ENCODE measurements at places on chromosomes 7 and 10.

- DNase-seq = no peak
Observed at GRCh38 chr10:49319206-49319605, 20.2 kb downstream of the C10orf71 start.

GRCh38 chr7:45575501-45576248, 1.5 kb downstream of the ADCY1 start:
- DNase-seq = no peak

- no peak for DNase-seq
Observed at GRCh38 chr10:67969875-67970274, 85.4 kb downstream of the SIRT1 start.

GRCh38 chr10:79081353-79082034, 12.7 kb downstream of the ZMIZ1 start:
- DNase-seq = no peak

DNA sequence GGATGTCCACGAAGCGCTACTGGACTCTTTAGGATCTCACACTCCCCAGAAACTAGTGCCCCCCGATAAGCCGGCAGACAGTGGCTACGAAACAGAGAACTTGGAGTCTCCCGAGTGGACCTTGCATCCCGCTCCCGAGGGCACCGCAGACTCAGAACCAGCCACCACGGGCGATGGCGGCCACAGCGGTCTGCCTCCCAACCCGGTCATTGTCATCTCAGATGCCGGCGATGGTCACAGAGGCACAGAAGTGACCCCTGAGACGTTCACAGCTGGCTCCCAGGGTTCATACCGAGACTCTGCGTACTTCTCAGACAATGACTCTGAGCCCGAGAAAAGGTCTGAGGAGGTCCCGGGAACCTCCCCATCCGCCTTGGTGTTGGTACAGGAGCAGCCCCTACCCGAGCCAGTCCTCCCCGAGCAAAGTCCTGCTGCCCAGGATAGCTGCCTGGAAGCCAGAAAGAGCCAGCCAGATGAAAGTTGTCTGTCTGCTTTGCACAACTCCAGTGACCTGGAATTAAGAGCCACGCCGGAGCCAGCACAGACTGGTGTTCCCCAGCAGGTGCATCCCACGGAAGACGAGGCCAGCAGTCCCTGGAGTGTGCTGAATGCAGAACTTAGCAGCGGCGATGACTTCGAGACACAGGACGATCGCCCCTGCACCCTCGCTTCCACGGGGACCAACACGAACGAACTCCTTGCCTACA, 17.6 kb upstream of the BHLHA15 start:
- DNase-seq = no peak

DNA sequence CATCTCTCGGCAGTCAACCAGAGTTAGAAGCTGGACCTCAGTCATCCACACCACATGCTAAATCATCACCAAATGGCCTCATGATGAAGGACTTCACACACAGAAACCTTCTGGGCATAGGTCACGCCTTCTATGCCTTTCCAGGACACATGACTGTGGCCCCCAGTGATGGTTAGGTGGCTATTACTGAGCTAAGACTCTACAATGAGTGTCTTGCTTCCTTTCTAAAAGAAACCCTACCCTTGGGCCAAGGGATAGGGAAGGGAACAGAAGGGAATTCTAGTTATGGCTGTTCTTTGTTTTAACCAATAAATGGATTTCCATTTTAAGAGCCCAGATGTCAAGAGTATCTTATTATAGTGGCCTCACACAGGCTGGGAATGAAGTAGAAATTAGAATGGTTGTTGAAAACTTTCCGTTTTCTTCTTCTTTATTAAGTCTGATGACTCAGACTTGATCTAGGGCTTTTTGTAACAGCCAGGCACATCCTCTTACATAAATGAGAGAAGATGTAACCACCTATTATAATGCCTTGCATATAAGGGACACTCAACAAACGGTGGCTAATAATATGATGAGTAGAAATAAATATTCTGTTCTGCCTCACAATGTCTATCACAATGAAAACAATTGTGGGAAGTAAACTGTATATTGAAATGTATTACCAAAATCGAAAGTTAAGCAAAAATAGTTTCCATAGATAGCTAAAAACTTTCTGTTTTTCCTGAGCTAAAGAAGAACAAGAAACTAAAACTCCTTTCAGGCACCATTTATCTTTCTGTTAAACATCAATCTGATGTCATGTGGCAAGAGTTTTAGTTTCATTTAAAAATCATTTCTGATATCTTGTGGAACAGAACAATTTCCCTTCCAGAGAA, 62.5 kb upstream of the TOMM7 start:
- DNase-seq = no peak

- DNase-seq = no peak
Observed at GRCh38 chr7:135911099-135911498, 66.1 kb downstream of the MTPN start.

DNA sequence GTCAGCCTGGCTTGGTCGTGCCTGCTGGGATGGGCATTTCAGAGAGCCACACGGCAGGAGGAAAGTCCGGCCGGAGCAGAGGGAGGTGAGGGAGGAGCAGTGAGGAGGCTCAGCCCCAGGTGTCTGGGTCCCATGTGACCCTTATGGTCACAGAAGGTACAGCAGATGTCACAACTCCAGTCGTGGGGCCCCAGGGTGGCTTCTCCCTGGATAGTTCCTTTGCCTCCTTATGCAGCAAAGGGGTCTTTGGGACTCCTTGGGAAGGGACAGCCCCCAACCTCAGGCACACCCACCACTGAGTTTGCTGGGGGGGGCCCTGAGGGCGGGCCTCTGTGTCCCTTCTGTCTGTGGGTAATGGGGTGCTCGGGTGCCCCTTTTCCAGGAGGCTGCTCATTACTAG, 19.6 kb upstream of the PRKAG2 start:
- DNase-seq = no peak

GRCh38 chr10:70963271-70963670, 74.9 kb upstream of the PCBD1 start:
- DNase-seq = no peak

GRCh38 chr7:39642896-39643295, 19.5 kb downstream of the RALA start:
- no peak for DNase-seq

GRCh38 chr10:132899751-132900065, 42.7 kb downstream of the CFAP46 start:
- no peak for DNase-seq

- no peak for DNase-seq
Observed at GRCh38 chr7:22444181-22444971, 55.6 kb downstream of the STEAP1B start.

DNA sequence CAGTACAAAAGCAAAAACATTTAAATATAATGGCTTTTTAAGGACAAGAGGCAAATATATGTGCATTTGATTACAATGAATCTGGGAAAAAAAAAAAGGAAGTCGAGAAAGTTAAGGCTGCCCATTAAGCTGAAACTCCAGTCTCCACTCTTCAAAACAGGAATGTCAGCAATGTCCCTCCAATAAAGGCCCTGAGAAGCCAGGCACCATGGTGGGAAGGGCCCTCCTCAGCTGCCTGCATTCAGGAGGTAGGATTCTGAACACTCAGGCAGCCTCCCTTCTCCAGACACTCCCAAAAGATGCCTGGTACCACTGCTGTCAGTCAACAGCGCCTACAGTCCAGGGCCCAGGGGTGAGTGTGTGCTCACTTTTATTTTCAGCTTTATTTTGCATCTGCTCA, 121.3 kb upstream of the MGMT start:
- DNase-seq = no peak

DNA sequence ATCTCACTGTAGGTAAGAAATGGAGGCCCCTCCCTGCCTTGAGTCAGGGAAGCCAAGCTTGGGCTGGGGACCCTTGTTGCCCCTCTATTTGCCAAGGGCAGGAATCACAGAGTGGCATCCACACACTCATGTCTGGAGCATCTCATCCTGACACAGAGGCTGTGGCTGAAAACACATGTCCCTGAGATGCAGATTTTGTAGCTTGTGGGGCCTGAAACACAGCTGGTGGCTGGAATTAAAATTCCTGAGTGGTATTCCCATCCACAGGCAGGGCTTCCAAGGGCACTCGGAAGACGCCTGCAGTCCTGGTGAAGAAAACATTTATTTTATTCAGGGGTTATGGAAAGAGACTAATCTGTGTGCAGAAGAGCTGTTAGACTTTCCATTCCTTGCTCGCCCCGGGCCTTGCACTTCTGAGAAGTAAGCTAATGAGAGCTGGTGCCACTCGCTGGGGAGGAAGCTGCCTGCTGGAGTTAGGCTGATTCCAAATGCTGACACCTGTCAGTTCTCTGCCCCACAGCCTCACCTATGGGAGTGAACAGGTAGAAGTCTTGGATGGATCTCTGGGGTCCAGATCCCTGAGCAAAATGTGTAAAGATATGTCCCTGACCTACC, 36.0 kb downstream of the C10orf120 start:
- no peak for DNase-seq

GRCh38 chr7:34454381-34454780, 203.6 kb upstream of the NPSR1 start:
- no peak for DNase-seq

GRCh38 chr7:120156476-120156875, 116.5 kb upstream of the KCND2 start:
- DNase-seq = no peak

DNA sequence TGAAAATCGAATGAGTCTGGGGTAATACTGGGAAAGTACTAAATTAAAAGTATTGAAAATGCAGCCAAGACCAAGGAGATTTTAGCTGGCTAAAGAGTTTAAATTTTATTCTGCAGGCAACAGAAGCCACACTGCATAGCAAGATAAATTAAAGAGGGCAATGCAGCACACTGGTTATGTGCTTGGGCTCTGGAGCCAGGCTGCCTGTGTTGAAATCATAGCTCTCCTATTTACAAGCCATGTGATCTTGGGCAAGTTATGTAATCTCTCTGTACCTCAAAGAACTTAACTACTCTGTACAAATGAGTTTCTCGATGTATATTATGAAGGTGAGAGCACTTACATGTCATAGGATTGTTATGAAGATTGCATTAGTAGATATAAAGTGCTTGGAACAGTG, 9.9 kb downstream of the SLC25A13 start:
- DNase-seq = no peak

DNA sequence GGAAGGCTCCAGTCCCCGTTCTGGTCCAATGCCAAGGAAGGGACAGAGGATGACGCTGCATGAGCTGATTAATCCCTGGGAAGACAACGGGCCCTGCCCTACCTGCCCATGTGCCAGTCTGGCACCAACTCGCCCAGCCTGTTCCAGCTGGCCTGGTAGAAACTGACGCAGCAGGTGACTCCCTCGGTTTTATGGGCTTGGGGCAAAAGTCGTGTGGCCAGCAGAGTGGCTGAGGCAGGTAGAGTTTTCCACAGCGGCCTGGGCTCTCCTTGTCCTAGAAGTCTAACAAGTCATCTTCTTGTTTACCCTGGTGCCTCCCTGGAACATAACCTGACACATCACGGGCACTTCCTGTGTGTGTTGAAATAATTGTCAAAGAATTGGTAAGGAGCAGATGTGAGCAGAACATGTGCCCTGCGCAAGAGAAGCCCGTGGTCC, 20.4 kb upstream of the LMTK2 start:
- no peak for DNase-seq

DNA sequence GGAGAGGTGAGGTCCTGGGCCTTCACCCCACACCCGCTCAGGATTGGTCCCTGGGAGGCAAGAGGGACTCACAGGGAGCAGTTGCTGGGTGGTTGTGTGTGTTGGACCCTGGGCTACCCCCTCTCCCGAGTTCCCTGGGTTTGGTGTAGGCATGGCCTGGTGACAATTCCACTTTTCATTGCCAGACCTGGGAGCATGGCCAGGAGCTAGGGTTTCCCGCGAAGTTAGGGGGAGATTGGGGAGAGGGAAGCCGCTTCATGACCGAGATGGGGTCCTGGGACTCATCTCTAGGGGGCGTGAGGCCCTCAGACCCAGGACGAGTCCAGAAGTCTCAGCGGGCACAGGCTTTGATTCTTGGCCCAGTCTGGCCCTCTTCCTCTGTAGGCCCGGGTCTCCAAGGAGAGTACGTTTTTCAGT, 606 bp downstream of the PALD1 start:
- DNase-seq = no peak

DNA sequence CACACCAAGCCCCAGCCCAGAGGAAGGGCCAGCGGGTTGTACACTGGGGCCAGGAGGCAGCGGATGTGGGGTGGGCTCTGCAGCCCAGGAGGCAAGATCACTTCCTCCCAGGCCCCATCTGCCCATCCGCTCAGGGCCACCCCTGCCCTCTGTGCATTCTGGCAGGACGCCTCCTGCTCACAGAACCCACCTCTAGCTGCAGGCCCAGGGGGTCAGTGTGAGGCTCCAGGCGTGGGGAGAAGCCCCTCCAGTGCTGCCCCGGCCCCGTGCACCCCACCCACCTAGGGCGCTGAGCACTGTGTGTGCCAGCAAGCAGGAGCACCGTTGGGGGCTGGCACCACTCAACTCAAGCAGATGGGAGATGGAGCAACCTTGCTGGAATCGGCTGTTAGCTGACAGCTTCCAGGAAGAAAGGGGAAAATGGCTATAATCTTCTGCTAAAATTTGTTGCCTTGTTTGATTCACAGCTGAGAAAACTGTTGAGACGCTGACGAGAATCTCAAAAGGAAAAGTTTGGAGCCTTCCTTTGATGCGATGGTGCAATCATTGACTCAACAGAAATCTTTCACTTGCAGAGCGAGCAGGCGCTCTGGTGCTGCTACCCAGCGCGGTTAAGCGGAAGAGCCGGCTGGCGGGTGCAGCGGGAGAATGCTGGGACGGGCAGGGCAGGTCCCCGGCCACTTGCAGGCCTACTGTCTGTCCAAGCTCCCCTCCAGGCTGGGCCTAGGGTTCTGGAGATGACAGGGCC, 276.1 kb downstream of the ELFN1 start:
- DNase-seq = no peak

GRCh38 chr7:155351120-155351870, 53.6 kb downstream of the INSIG1 start:
- no peak for DNase-seq

- DNase-seq = no peak
Observed at GRCh38 chr10:124728071-124728829, 15.9 kb downstream of the FAM53B start.

GRCh38 chr10:98825741-98826140, 379.0 kb upstream of the HPS1 start:
- DNase-seq = no peak

GRCh38 chr7:80677629-80678028, 39.2 kb downstream of the CD36 start:
- no peak for DNase-seq

DNA sequence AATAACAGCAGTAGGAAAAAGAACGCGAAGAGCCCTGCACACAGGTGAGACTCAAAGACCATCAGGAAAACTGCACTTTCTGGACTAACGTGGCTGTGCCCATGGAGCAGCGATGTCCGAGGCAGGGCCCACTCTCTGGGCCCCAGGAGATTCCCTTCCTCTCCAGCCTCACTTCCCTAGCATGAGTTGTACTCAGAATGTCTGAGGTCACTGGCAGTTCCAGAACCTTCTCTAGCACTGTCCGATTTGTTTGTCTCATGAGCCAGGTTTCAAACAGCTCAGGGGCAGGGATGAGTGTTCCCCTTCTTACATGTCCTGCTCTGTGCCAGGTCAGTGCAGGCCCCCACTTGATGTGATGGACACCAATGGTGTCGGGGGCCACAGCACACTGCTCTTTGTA, 484.2 kb downstream of the PTPRN2 start:
- DNase-seq = no peak

- DNase-seq = no peak
Observed at GRCh38 chr7:11039974-11040373, 66.3 kb downstream of the PHF14 start.

GRCh38 chr7:66629222-66630062, 761 bp downstream of the KCTD7 start:
- no peak for DNase-seq

Measured in stimulated activated CD8-positive, alpha-beta memory T cell treated with anti-CD3 and anti-CD28 coated beads, Interleukin-4, amount 100 ng/mL, for 24 hours (primary cell).